ENCODE measurements at places on chromosomes 7 and 10.

- DNase-seq = peak; percentile 44
Observed at GRCh38 chr10:61662794-61663259, at the start of gene CABCOCO1. TSS of gene CABCOCO1 (plus strand) at chr10:61662929. CDS start at chr10:61662973, 44 bp downstream.

- DNase-seq = no peak
Observed at GRCh38 chr10:61620506-61620905, 42.2 kb upstream of the CABCOCO1 start.

- no peak for DNase-seq
Observed at GRCh38 chr7:43873300-43873699, 4.0 kb upstream of the MRPS24 start.

- no peak for DNase-seq
Observed at GRCh38 chr7:141550386-141551093, 670 bp upstream of the AGK start.

- DNase-seq = no peak
Observed at GRCh38 chr7:111789870-111790269, 227.6 kb upstream of the IMMP2L start.

DNA sequence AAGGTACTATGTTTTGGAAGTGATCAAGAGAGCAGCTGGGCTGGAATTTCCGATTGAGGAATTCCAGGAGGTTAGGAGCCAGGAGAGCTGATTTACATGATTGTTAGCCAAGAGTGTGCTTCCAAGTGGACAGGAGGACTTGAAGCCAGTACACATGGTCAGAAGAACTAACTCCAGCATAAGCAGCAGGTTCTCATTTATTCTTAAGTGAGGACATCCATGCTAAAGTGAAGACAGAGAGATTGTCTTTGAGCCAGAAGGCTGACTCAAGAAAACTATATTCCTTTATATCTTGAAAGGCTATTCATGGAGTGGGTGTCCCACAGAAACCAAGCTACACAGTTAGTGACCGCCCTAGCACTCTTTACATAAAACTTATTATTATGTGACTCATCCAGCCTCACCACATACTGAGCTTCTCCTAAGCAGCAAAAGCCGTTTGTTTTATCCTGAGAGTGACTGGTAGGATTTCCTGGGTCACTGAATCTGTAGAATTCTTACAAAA is 56.7 kb upstream of the SEMA3A start:
- peak; percentile 76 for DNase-seq

GRCh38 chr10:69516316-69516715 is 56.9 kb downstream of the NEUROG3 start:
- peak; percentile 55 for DNase-seq
